AG09319 (cell line): ENCODE measurements at places on chromosomes 12 and 14.

- DNase-seq: no peak
Measured at GRCh38 chr14:36317650-36318049, 2.8 kb downstream of the MBIP start.

GRCh38 chr12:84986586-84986985 lies 49.5 kb downstream of the TSPAN19 start:
- no peak for DNase-seq

GRCh38 chr12:24562771-24563431 lies 386.0 kb downstream of the BCAT1 start:
- no peak for DNase-seq

DNA sequence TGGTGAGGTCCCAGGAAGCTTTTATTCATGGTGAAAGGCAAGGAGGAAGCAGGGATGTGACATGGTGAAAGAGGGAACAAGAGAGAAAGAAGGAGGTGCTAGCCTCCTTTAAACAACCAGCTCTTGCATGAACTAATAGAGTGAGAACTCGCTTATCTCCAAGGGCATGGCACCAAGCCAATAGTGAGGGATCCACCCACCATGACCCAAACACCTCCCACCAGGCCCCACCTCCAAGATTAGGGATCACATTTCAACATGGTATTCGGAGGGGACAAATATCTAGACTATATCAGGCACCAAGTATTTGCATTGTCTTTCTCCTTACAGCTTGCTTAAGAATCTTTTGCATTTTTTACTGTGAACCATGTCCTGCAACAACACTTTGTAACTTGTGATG lies 91.9 kb upstream of the DHRS4 start:
- no peak for DNase-seq

DNA sequence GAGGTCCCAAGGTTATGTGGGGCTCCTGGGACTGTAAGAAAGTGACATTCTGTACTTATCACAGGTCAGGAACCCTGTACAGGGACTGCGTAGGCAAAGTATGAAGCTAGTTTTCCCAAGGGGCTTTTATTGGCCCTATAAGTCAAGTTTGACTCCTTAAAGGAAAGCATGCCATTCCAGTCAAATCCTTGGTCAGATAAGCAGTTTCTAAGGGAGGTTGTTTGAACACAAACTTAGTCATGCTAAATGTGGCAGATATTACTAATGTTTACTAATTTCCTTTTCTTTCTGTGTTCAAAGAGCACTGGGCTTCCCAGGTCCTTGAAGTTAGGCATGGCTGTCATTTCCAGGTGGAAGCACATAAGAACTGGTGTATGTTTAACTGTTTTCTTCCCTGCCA lies 472.4 kb downstream of the ATP23 start:
- DNase-seq: no peak

GRCh38 chr14:101478796-101479410 lies 82.4 kb upstream of the DIO3 start:
- no peak for DNase-seq

GRCh38 chr12:103901518-103902173 lies 28.6 kb upstream of the HSP90B1 start:
- no peak for DNase-seq

DNA sequence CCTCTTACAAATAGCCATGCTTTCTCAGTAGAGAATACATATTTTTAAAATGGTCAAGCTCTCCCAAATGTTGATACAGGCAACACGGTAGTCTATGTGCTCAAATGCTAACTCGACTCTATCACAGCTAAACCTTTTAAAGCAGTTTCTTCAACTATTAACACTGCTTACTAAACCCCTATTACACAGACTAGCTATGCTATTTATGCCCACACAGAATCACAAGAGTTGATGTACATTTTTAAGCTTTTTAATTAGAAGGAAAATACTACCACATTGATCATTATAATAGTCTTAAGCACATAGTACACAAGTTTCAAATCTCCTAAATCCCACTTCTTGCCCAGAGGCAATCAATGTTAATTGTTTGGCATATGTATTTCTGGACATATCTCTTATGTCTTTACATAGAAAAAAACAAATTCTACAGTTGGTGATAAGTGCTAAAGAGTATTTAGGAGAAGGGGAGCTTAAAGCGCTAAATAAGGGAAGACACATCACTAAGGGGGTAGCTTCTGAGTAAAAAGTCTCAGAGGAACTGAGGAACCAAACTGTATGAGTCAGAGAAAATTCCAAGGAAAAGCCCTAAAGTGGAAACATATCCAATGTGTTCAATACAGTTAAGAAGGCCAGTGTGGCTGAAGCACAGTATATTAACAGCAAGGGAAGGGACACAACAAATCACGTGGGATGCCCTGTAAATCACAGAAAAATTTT lies 13.7 kb downstream of the HNRNPC start:
- DNase-seq: no peak

DNA sequence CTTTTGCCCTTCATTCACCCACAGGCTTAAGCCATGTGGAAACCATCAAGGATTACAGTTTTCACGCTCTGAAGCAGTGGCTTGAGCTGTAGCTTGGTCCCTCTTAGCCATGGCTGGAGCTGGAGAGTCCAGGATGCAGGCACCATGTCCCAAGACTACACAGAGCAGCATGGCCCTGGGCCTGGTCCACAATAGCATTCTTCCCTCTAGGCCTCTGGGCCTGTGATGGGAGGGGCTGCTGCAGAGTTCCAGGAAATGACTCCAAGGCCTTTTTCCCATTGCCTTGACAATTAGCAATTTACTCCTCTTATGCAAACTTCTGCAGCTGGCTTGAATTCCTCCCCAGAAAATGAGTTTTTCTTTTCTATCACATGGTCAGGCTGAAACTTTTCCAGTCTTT lies 211.3 kb downstream of the RERGL start:
- DNase-seq: no peak

DNA sequence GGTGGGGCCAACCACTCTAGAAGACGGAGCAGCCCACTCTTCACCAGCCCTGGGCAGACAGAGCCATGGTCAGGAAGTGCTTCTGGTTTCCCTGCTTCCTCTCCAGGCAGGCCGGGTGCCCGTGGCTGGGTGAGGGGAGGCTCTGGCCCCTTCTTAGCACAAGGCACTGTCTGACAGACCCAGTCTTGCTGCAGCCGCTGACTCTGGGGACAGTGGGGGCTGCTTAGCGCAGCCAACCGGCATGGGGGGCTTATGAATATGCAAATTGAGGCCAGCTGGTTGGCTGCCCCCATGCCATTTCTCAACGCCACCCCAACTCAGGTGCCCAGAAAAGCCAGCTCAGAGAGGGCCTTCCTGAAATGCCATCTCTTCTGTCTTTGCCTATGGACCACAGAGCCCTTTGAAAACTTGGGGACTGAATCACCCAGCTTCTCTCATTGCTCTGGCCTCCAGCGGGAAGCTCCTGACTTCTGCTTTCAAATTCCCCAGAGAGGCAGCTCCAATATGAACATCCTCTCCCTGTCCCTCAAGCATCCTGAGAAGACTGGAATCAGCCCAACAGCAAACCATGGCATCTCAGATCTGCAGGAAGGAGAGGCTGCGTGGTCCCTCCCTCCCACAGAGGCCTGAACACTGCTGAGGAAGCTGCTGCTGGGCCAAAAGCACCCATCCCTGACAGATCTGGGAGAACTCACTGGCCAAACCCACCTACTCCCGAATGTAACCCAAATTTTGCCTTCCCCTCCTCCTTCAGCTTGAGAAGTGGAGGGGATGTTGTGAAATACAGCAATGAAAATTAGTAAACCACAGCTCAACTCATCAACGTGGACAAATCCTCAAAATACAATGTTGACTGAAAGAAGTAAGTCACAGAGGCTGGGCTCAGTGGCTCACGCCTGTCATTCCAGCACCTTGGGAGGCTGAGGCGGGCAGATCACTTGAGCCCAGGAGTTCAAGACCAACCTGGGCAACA lies at the start of gene PROX2:
TSS of gene PROX2 (minus strand) at position 205 of the 973 bp plus-strand sequence. CDS start 12,311 bp downstream, outside the sequence.
- no peak for DNase-seq

DNA sequence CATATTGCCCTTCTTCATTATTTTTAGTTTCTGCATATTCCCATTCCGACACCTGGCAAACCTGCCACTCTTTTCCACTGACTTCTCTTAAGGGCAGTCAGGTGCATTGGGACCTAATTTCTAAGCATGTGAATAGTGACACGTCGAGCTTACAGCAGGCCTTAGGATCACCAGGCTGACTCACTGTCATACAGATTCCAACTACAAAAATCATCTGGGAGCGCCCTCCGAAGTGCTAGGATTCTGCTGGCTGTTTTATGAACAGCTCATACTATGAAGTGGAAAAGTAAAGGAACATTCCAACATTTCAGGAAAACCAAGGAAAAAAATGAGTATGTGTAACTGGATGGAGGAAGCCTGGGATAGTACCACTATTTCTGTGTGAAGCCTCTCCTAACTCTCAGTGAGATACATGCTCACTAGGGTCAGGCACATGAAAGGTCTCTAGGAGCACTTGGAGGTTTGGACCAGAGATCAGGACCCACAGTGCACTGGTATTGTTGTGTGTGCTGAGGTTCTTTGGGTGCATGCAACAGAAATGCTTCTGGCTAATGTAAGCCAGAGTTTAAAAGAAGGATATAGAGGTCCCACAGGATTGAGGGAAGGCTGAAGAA lies 257.4 kb downstream of the ZFP36L1 start:
- DNase-seq: peak; percentile 44

DNA sequence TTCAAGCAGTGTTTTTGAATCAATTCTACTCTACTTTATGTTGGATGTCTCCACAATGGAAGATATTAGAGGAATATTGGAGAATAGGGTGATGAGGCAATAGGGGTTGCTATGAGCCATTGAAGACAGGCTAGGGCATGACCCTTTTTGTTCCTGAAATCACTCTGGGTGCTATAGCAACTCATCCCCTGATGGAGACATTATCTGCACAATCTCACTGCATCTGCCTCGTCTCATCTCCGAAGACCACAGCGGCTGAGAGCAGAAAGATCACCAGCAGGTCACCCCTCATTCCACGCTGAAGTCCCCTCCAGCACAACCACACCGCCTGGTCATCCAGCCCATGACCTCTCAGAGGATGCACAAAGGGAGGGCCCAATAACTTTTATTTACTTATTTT lies 150.4 kb upstream of the TMEM132C start:
- no peak for DNase-seq

- DNase-seq: no peak
Measured at GRCh38 chr12:19171731-19172130, 42.2 kb downstream of the PLEKHA5 start.

DNA sequence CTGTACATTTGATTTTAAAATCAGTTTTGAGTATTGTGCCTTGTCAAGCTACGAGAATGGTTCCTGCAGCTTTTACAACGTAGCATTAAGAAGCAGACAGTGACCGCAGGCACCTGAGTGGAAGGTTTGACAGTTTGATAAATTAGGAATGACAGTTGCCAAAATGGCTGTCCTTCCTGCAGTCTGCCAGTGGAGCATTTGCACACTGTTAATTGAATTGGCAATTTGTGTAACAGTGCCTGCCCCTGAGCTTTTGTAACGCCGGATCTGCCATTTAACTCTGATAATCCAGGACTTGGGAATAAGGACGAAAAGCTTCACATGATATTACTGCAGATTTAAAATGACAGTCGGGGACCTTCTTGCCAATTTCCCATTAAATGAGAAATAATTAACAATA lies 385.3 kb downstream of the NPAS3 start:
- no peak for DNase-seq
